SK-N-SH (cell line): ENCODE measurements at places on chromosomes 6 and 20. TPM values are rescaled to one million over a fixed set of nuclear protein-coding genes. Genes with fewer than 3 reads are reported as not detected.

Gene C6orf52
- polyA plus RNA-seq: 0.71 and 1.4 TPM in 2 replicates

Gene PSORS1C2
- not detected in 2 replicates for polyA plus RNA-seq

Gene MAP1LC3A
- 17.2 and 24.9 TPM in 2 replicates for polyA plus RNA-seq

Gene FAM83B
- not detected in 2 replicates for polyA plus RNA-seq

Gene FAM162B
- not detected in 2 replicates for polyA plus RNA-seq

Gene DUSP15
- 4.3 and 5.4 TPM in 2 replicates for polyA plus RNA-seq

Gene RSPH9
- polyA plus RNA-seq: 0.05 and 0.06 TPM in 2 replicates

Gene GRIK2
- 0.26 and 0.30 TPM in 2 replicates for polyA plus RNA-seq

Gene MUC22
- polyA plus RNA-seq: 0.12 and 0.13 TPM in 2 replicates

Gene TAAR5
- polyA plus RNA-seq: not detected in 2 replicates

Gene ABT1
- 15.4 and 18.4 TPM in 2 replicates for polyA plus RNA-seq

Gene EYS
- 0.05 TPM in 1 of 2 replicates, not detected in the other for polyA plus RNA-seq

Gene ALDH8A1
- polyA plus RNA-seq: 0.25 and 0.26 TPM in 2 replicates

Gene FILIP1
- polyA plus RNA-seq: 0.03 TPM in 2 replicates

Gene IPCEF1
- polyA plus RNA-seq: not detected in 2 replicates

Gene HMGCLL1
- 0.05 TPM in 1 of 2 replicates, not detected in the other for polyA plus RNA-seq

Gene HDAC2
- 90.4 and 105 TPM in 2 replicates for polyA plus RNA-seq

Gene NKAPL
- not detected in 2 replicates for polyA plus RNA-seq

Gene MYB
- polyA plus RNA-seq: 0.85 and 1.2 TPM in 2 replicates

Gene PLA2G7
- polyA plus RNA-seq: not detected in 2 replicates

Gene BPHL
- polyA plus RNA-seq: 21.7 and 25.6 TPM in 2 replicates

Gene GSTA1
- not detected in 2 replicates for polyA plus RNA-seq

Gene TCF21
- polyA plus RNA-seq: not detected in 2 replicates

Gene PSMB8
- polyA plus RNA-seq: 52.8 and 55.7 TPM in 2 replicates

Gene HFE
- not detected in 2 replicates for polyA plus RNA-seq

Gene OLIG3
- polyA plus RNA-seq: not detected in 2 replicates

Gene TCP1
- polyA plus RNA-seq: 138 and 154 TPM in 2 replicates

Gene SLC24A3
- polyA plus RNA-seq: not detected in 2 replicates

Gene TMEM200A
- polyA plus RNA-seq: 32.6 and 36.0 TPM in 2 replicates

Gene ITPR3
- polyA plus RNA-seq: 4.7 and 8.1 TPM in 2 replicates

Gene BPI
- polyA plus RNA-seq: not detected in 2 replicates

Gene RUNX2
- polyA plus RNA-seq: 3.5 and 4.4 TPM in 2 replicates

Gene ADGRG6
- polyA plus RNA-seq: 61.5 and 91.8 TPM in 2 replicates

Gene ENPP3
- polyA plus RNA-seq: not detected in 2 replicates

Gene TIAM2
- 10.2 and 13.6 TPM in 2 replicates for polyA plus RNA-seq

Gene NKX2-4
- polyA plus RNA-seq: not detected in 2 replicates

Gene SEL1L2
- polyA plus RNA-seq: 0.15 TPM in 1 of 2 replicates, not detected in the other

Gene ZKSCAN3
- polyA plus RNA-seq: 2.6 and 3.0 TPM in 2 replicates

Gene RAB22A
- polyA plus RNA-seq: 10.7 and 12.7 TPM in 2 replicates

Gene ESR1
- polyA plus RNA-seq: under 0.01 TPM in 1 of 2 replicates, not detected in the other

Gene PACRG
- polyA plus RNA-seq: 0.52 and 0.56 TPM in 2 replicates

Gene SLC44A4
- polyA plus RNA-seq: 0.26 and 0.49 TPM in 2 replicates

Gene ABHD16B
- polyA plus RNA-seq: not detected in 2 replicates

Gene GGT7
- 22.5 and 25.5 TPM in 2 replicates for polyA plus RNA-seq

Gene RIPPLY2
- polyA plus RNA-seq: 0.33 and 1.3 TPM in 2 replicates

Gene CRISP3
- not detected in 2 replicates for polyA plus RNA-seq

Gene IL20RA
- polyA plus RNA-seq: 0.10 and 0.29 TPM in 2 replicates

Gene SLC25A27
- polyA plus RNA-seq: 0.66 and 1.7 TPM in 2 replicates

Gene OR12D3
- not detected in 2 replicates for polyA plus RNA-seq

Gene SLC4A11
- polyA plus RNA-seq: 1.6 and 2.7 TPM in 2 replicates
